HFFc6 (cell line): ENCODE measurements at places on chromosomes 3 and 15. TPM values are rescaled to one million over a fixed set of nuclear protein-coding genes. Genes with fewer than 3 reads are reported as not detected.

DNA sequence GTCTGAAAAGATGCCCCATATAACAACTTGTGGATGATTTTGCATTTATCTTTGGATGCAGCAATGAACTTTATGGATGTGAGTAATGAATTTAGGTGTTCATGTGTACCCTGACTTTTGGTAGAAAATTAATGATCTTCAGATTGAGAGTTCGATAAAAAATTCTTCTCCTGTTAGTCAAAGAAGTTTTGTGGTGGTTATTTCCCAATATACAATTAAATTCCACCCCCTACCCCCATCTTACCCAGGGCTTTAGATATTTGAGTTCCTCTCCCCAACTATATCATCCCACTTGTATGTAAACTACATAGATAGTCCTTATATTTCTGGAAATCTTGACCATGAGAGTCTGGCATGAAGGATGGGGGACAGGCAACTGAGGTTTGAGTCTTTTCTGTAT is 126.1 kb upstream of the ALDH1A3 start:
- H3K27me3 ChIP-seq, result no peaks in the 10 kb centered on the region; the same call in 1 of the 2 replicates
- DNase-seq, result no peak
- no peak overlapping the region for H3K4me3 ChIP-seq
- no peak overlapping the region for H3K27ac ChIP-seq
- peaks cover under 1% of the 10 kb centered on the region for H3K4me1 ChIP-seq

DNA sequence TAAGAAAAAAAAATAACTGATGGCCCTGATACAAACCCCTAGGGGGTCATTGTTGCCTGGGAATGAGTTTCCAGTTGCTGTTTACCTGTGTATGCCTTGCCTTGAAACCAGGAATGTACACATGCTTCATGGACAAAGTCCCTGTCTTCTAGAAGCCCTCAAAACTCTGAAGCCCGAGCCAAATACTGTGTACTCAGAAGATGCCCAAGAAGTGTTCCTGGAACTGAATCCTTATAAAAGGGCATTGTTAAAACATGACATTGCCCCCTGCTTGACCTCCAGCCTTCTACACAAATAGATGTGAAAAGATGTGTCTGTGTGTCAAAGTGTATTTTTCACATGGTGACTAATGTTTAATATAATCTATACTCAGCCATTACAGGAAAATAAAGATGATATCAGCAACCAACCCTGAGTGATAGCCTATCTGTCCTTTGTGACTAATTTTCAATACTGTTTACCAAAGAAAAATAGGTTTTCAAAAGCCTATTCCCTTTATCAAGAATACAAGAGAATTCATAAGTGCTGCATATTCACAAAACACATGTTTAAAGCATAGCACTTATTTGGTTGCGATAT is 325.9 kb downstream of the MECOM start:
- H3K4me3 ChIP-seq, result no peak overlapping the region
- H3K36me3 ChIP-seq, result no peaks in the 10 kb centered on the region
- H3K27me3 ChIP-seq, result peaks cover 5% of the 10 kb centered on the region
- DNase-seq, result no peak

GRCh38 chr3:27423463-27423862 is 54.3 kb upstream of the NEK10 start:
- H3K4me1 ChIP-seq, result peaks cover 35% of the 10 kb centered on the region
- DNase-seq, result peak; percentile 67
- H3K27me3 ChIP-seq, result peaks cover 3% of the 10 kb centered on the region; the same call in 1 of the 2 replicates
- peaks cover 50% of the 10 kb centered on the region for H3K36me3 ChIP-seq
- peak overlapping the region; percentile 41 for H3K4me3 ChIP-seq
- peak overlapping the region; percentile 75 for H3K27ac ChIP-seq

DNA sequence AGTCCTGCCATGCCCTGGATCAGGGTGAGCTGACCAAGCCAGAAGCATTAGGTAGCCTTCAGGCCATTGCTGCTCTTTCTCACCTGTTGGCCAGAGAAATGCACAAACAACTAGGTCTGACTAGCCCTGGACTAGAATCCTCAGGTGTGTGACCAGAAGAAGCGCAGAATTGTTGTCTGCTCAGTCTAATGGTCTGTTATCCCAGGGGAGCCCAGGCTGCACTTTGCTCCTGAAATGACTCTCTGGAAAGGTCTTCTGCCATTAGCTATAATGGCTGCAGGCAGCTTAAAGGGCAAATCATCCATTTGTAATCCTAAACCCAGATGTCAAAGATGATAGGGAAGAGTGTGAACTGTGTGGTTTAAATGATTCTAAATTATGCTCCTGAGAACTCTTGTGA is 246.1 kb downstream of the NFKBIZ start:
- H3K36me3 ChIP-seq, result no peaks in the 10 kb centered on the region
- no peaks in the 10 kb centered on the region for H3K27me3 ChIP-seq
- no peak overlapping the region for H3K27ac ChIP-seq
- H3K4me3 ChIP-seq, result no peak overlapping the region
- H3K4me1 ChIP-seq, result peaks cover 45% of the 10 kb centered on the region

DNA sequence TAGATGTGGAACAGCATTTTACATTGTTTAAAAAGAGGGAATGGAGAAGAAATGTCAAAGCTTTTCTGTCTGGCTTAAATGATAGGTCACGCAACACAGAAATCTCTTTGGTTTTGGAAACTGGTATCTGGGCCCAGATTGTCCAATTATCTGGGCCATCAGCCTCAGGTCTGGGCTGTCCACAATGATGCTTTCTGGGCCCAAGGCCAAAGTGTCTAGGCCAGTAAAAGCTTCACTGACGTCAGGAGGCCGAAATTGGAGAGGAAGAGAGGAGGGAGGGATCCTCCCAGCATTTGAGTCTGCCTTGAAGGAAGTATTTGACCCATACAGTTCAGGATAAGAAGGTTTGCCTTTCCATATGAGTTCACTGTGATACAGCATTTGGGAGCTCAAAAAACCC is 60.7 kb upstream of the ALDH1A3 start:
- H3K36me3 ChIP-seq, result peaks cover 5% of the 10 kb centered on the region
- H3K27ac ChIP-seq, result no peak overlapping the region
- no peak for DNase-seq

- H3K36me3 ChIP-seq, result no peaks in the 10 kb centered on the region
- H3K4me3 ChIP-seq, result no peak overlapping the region
- peaks cover 30% of the 10 kb centered on the region for H3K4me1 ChIP-seq
- DNase-seq, result no peak
Observed at GRCh38 chr3:124512881-124513609, 217.2 kb upstream of the UMPS start.

DNA sequence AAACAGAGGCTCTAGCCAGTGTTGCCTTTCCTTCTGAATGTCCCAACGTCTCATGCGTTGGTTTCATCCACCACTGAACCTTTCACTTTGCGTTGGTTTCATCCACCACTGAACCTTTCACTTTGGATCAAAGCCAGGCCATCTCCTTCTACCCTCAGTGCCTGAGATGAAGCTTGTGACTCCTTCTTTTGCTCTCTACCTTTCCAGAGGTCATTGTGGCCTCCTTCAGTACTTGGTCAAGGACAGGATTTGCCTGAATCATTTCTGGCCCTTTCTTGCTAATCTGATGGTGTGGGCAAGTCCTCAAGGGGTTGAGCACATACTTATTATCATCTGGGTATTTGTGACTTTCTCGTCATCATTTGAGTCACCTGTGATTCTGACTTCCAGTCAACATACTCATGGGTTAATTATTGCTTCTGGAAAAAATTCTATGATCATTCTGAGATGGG is 50.0 kb downstream of the SELENOT start:
- H3K36me3 ChIP-seq, result no peaks in the 10 kb centered on the region
- H3K27me3 ChIP-seq, result peaks cover 7% of the 10 kb centered on the region
- DNase-seq, result no peak
- H3K27ac ChIP-seq, result no peak overlapping the region

DNA sequence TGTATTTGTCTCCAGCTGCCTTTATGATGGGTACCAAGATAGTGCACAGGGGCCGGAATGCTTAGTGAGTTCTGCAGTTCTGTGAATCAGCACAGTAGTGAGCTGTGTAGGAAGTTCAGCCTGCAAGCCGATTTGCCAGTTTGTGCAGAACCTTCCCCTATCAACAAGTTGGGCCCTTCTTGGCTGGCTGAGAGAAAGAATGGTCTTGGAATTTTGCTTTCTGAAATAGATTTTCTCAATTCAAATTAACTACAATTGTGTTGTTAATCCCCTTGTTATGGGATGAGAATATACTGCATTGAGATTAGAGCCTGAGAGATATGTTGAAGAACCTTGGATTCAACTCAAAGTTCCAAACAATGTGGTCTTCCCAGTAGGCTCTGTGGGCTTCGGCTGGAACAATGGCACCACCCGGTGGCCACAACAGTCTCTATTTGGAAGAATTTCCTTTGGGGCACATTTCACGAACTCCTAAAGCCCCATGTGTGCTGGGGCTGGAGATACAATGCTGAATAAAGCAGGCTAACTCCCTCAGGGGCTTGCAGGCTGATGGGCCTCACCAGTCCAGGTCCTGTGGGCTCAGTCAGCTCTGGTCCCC is 59.1 kb downstream of the TRIM42 start:
- no peak for DNase-seq
- no peaks in the 10 kb centered on the region for H3K36me3 ChIP-seq
- no peaks in the 10 kb centered on the region for H3K4me1 ChIP-seq
- H3K27me3 ChIP-seq, result peaks cover 2% of the 10 kb centered on the region; the same call in 1 of the 2 replicates
- no peak overlapping the region for H3K27ac ChIP-seq
- H3K4me3 ChIP-seq, result no peak overlapping the region

DNA sequence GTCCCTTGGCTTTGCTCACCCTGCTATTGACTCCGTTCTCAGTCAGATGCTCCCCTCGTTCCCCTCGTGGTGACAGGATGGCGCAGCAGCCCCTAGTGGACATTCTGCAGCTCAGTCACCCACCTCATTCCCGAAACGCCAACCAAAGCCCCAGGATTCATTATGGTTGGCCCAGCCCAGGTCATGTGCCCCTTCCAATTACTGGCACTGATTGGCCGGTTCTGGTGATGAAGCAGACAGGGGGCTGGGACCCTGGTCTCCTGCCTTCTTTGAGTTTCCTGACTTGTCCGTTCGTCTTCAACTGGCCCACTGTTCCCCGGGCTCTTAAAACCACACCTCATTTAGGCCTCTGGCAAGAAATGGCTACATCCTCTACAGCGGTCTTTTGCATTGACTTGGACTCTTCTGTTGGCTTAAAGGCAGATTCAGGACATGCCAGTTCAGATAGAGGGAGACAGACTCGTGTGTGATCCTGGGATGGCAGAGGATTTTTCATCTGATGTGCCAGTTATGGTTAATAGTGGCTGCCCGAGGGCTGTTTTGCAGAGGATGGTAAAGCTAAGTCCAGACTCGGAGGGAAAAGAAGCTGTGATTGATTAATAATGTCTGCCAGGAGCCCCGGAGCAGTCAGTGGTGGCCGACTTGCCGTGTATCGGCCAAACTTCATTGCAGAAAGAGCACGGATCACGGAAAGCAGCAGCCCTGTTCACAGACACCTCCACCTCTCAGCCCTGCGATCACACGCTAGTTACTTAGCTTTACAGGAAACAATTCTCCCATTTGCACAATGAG is 37.8 kb downstream of the LSM3 start:
- no peak overlapping the region for H3K4me3 ChIP-seq
- H3K36me3 ChIP-seq, result peaks cover 14% of the 10 kb centered on the region

GRCh38 chr3:194140520-194141414 is 4.8 kb downstream of the HES1 start:
- H3K36me3 ChIP-seq, result no peaks in the 10 kb centered on the region
- peak overlapping the region; percentile 53 for H3K4me3 ChIP-seq
- H3K27me3 ChIP-seq, result peaks cover 10% of the 10 kb centered on the region; the same call in 1 of the 2 replicates
- DNase-seq, result peak; percentile 11
- peak overlapping the region; percentile 46 for H3K27ac ChIP-seq

The ASB14 gene
- total RNA-seq, result not detected in 3 replicates

The CHRNA7 gene
- total RNA-seq, result not detected in 3 replicates

The CLSTN2 gene
- not detected in 2 replicates for total RNA-seq

The GOLGA6L24 gene
- total RNA-seq, result not detected in 3 replicates

The SCN11A gene
- not detected in 2 replicates for total RNA-seq

GRCh38 chr15:76983590-76984375 is 11.1 kb upstream of the PSTPIP1 start:
- H3K27me3 ChIP-seq, result peaks cover 13% of the 10 kb centered on the region

DNA sequence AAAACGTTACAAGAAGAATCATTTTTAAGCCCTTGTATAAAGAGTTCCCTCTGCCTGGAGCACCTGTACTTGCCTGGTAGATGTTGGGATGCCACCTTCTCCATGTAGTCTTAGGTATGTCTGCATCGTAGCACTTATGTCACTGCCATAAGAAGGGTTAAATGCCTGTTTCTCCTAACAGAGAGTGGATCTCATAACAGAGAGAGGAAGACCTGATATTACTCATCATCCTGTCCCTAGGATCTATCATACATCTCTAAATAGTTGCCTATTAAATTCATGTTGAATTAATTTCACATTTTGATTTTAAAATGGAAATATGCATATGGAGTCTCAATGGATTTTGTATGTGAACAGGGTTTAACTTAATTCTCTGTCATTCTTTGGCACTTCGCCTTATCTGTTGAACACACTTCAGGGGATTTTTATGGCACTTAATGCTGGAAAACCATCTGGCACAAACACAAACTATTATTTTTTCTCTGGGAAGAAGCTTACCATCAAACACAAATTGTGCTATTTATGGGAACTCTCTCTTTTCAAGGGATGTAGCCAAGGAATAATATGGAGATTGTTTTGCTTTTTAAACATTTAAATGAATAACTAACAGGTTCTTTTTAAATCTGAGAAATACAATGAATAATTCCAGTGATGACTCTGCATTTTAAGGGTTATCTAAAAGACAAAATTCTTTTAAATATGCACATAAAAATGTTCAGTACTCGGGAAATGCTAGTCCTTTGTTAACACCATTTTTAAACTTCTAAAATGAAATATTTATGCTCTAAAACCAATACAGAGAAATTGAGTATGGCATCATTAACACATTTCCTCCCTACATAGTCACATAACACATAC is 230.7 kb downstream of the ZNF385D start:
- DNase-seq, result no peak
- no peaks in the 10 kb centered on the region for H3K36me3 ChIP-seq
- peaks cover 13% of the 10 kb centered on the region for H3K4me1 ChIP-seq
- H3K4me3 ChIP-seq, result no peak overlapping the region
- H3K27me3 ChIP-seq, result peaks cover 3% of the 10 kb centered on the region

DNA sequence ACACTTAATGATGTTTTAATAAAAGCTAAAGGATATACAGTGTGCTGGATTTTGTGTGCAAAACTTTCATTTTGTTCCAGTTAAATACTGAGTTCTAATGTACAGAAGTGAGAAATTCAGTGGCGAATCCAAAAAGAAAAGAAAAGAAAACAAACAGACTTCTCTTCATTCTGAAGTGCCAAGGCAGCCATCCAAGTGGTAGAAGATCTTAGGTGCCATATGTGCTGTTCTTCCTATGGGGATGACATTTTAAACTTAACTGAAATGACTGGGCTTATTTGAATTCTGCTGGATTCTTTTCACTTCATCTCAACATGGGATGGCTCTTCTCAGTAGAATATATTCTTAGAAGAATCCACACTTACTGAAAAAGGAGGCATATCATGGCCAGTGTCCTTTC is 416.5 kb downstream of the ROBO2 start:
- no peak for DNase-seq
- no peaks in the 10 kb centered on the region for H3K36me3 ChIP-seq
- no peak overlapping the region for H3K4me3 ChIP-seq
- H3K4me1 ChIP-seq, result peaks cover 15% of the 10 kb centered on the region
- no peaks in the 10 kb centered on the region; the same call in 1 of the 2 replicates for H3K27me3 ChIP-seq

The MKRN3 gene
- not detected in 3 replicates for total RNA-seq
